ENCODE measurements at places on chromosomes 12 and 14.

DNA sequence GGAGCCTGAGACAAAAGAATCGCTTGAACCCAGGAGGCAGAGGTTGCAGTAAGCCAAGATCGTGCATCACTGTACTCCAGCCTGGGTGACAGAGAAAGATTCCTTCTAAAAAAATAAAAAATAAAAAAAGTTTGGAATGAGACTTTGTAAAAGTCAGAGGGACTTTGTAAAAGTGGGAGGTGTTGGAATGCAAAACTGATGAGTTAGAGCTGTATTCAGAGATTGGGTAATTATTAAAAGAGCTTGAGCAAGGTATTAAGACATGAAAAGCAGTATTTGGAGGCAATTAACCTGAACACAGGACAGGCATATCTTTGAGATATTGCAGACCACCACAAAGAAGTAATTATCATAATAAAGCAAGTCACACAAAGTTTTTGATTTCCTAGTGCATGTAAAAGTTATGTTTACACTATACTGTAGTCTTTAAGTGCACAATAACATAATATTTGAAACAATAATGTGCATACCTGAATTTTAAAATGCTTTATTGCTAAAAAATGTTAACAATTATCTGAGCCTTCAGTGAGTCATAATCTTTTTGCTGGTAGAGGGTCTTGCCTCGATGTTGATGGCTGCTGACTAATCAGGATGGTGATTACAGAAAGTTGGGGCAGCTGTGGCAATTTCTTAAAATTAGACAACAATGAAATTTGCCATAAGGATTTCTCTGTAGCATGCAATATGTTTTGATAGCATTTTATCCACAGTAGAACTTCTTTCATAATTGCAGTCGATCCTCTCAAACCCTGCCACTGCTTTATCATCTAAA lies 33.1 kb downstream of the PHLDA1 start:
- DNase-seq: no peak

DNA sequence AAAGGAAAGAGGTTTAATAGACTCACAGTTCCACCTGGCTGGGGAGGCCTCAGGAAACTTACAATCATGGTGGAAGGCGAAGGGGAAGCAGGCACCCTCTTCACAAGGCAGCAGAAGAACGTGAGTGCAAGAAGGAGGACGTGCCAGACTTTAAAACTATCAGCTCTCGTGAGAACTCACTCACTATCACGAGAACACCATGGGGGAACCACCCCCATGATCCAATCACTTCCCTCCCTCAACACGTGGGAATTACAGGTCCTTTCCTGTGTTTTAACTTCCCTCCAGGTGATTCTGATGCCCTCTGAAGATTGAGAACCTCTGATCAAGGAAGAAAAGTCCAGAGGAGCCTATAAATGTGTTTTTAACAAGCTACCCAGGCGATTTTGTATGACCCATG lies 358.7 kb downstream of the MED13L start:
- no peak for DNase-seq

DNA sequence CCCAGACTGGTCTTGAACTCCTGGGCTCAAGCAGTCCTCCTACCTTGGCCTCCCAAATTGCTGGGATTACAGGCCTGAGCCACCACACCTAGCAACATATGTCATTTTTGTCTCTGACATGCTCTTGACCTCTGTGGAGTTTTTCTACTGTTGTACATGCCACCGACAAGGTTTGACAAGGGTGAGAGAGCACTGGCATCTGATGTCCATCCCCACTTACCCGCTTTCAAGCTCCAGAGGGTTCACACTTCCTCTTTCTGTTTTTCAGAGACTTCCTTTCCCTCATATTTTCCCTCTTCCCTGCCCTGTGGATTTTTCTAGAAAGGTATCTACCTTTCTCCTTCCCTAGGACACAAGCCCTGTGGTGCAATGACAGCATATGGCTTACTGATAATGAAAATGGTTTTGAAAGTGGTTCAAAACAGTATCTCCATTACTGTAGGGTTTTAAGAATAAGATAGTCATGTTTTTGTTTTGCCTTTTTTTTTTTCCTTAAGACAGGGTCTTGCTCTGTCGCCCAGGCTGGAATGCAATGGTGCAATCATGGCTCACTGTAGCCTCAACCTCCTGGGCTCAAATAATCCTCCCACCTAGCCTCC lies 27.7 kb upstream of the PLEKHG3 start:
- DNase-seq: no peak

DNA sequence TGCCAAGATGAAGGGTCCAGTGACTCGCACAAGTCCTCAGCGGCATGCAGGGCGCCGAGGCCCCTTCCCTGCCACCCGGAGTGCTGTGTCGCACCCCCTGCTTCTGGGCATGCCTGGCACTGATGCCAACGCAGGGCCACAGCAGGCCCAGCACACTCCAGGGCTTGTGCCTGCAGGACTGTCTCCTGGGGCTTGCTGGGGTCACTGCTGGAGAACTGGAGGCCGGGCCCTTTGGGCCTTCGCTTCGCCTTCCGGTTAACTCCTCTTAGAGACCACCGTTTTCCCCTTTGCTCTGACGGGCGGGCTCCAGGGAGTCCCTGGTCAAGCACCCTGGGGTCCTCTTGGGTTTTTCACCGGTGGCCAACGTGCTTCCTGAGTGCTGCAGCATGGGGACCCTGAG lies 79.6 kb downstream of the WDR20 start:
- DNase-seq: no peak
